ENCODE measurements at places on chromosomes 16 and 17.

DNA sequence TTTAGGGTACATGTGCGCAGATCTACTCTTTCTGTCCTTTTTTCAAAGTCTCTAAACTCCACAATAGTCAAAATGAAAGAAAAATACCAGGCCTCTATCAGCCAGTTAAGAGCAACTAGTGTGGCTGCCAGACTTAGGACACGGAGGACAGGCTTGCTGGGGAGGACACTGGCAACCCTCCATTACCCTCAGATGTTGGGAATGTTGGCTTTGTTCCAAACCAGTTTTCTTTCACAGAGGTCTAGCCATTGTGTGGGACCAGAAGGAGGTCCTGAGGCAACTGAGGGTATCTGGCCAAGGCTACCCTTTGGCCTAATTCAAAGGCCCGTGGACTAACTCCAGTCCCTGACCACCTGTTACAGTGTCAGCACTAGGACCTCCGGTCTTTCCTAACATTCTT, 51.2 kb upstream of the MED9 start:
- no peak for DNase-seq

DNA sequence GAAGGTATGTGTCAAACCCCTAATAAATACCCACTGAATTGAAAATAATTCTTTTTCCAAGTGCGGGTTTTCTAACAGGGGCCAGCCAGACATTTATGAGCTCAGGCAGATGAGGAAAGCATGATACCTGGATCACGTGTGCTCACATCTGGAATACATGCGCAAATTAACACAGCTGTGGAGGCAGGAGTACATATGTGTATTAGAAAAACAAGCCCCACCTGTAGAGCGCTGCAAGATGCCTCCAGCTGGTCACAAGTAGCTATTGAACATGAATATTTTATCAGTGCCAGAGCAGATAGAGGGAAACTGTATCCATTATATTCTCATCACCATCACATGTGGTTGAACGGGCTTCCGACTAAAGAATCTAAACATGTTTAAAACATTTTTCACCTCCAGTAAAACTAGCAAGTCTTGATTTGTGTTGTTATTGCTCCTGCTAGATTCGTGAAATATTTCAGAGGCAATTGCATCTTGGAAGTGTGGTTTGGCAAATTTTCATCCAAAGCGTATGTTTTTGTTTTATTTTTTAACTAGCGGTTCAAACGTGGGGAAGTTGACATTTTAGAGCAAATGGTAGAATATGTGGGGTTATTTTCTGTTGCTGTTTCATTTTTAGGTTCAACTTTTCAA, 482.8 kb downstream of the CDH13 start:
- no peak for DNase-seq

GRCh38 chr16:87230571-87230970, 86.6 kb downstream of the C16orf95 start:
- DNase-seq: no peak

DNA sequence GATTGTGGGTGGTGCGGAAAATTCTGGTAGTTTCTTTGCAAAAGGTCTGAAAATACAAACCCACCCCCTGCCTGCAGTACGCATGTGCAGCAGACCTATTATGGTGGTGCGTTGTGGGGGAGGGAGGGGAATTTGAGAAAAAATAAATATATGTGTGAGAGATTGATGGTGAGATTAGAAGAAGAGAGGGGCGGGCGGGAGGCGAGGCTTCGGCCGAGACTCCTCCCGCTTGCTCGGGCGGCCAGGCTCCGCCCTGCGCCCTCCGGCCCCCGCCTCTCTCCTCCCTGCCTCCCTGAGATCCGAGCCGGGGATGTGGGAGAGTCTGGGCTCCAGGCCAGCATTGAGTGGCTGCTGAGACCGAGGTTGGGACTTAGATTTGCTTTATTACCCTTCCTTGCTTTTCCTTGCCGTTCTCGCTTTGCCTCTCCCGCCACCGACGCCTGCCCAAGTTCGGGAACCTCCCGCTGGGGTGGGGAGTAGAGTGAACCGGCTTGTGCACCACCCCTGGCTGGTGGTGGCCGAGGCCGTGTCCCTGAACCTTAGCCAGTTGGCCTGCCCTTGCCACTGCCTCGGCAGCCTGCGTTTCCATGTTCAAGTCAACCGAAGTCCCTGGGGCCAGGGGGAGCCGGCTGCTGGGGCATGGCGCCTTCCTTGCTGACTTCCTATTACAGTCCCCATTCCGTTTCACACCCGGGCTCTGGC, 956 bp upstream of the CHD3 start:
- peak; percentile 97 for DNase-seq

- DNase-seq: no peak
Measured at GRCh38 chr17:68599091-68599490, 2.1 kb downstream of the FAM20A start.

DNA sequence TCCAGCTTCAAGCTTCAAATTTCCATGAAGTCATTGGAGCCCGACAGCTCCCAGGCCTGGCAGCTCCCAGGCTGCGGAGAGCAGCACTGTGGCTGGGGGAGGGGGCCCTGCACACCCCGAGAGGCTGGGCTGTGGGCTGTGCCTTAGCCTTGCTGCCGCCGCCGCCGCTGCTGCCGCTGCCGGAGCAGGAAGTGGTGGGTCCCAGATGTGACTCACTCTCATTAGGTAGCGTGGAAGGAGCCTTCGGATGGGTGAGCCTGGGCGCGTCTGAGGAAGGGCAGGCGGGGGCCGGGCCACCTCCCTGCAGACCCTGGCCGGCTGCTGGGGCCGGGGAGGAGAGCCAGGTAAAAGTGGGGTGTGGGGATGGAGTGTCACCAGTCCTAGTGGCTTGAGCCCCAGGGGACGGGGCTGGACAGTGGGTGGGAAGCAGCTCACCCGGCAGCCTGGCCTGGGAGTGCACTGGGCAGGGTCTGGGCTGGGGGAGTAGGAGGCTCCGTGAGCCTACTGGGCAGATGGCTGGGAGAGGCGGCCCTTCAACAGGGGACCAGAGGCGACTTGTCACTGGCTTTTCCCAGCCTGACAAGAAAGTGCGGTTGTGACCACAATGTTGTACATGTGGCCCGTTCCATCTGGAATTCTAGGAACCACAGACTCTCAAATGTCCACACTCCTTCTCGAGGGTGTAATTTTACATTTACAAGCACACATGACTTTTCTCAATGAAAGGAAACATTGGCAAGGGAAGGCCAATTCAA, at the start of gene ADCY7:
ADCY7 (plus strand) TSS at position 215 of the 755 bp plus-strand sequence. CDS start 21,629 bp downstream, outside the sequence.
- DNase-seq: peak; percentile 87

GRCh38 chr16:69852815-69853214, 90.7 kb downstream of the WWP2 start:
- no peak for DNase-seq

- no peak for DNase-seq
Measured at GRCh38 chr16:75181630-75182029, 25.3 kb downstream of the CTRB2 start.

Data from CD4-positive, alpha-beta T cell treated with Interleukin-17A for 1 hour (primary cell).